AG10803 (cell line): ENCODE measurements at places on chromosomes 7 and 10.

GRCh38 chr10:131464789-131465188 is 153.3 kb upstream of the TCERG1L start:
- DNase-seq: no peak

GRCh38 chr7:85573346-85573745 is 386.5 kb upstream of the SEMA3D start:
- DNase-seq: no peak

DNA sequence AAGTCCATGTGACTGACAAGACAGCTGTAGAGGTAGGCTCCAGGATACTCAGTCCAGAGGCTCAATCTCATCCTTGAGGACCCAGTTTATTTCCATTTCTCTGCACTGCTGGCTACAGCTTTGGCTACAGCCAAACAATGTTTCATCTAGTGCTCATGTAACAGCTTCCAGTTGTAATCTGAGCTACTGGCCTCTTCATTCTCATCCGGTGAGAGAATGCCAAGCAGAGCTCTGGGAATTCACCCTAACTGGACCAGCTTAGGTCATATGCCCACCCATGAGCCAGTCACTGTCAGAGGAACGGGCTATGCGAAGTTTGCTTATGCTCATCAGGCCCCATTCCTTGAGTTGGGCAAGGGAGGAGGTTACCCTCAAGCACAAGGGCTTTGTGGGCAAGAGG is 192.9 kb downstream of the EVX1 start:
- DNase-seq: peak; percentile 25

DNA sequence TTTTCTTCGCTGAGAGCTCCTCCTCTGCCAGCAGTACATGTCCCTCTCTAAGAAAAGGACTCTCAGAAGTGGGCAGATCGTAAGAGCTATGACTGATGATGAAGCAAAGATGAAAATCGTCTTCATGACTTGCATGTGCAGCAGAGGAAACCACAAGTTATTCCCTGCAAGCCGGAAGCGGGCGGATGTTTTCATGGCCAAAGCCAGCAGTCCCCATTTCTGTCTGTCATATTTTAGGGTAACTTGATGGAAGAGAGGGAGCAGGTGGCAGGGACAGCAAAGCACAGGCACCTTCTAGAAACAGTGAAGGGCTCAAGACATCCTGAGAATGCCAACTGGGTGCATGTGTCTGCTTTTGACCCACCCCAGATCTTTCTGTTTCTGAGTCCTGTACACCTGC is 19.9 kb downstream of the KLF6 start:
- peak; percentile 33 for DNase-seq
